ENCODE measurements at places on chromosomes 6 and 20.

DNA sequence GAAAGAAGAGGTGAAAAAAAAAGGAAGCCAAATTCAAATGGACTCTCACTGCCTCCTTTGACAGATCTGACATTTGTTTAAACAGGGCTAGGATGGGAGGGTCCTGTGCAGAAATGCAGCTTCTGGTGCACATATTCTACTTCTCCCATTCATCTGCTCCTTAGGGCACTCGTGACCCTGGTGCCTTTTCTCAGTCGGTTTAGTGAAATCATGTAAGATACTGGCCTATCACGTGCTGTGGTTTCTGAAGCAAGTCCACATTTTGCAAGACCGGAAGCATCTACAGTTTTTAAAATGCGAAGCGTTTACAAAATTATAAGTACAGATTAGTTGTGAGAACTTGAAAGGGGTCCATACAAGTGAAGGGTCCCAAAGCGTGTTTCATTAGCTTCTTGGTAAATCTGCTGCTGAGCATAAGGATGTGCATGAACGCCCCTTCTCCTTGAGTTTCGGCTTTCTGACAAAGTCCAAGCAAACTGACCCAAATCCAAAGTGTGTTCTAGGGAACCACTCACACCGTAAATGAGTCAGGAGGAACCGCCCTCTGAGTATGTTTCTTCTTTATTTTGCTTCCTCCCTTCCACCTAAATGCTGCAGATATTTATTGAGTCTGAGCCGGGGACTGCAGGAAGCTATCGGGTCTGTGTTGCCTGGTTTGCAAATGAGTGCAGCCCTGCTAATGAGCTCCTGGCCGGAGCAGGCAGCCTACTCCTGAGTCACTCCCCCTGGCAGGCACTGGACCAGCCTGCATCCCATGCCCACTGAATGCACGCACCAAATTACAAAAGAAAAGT lies 323.8 kb upstream of the JARID2 start:
- peak; percentile 24 for DNase-seq

DNA sequence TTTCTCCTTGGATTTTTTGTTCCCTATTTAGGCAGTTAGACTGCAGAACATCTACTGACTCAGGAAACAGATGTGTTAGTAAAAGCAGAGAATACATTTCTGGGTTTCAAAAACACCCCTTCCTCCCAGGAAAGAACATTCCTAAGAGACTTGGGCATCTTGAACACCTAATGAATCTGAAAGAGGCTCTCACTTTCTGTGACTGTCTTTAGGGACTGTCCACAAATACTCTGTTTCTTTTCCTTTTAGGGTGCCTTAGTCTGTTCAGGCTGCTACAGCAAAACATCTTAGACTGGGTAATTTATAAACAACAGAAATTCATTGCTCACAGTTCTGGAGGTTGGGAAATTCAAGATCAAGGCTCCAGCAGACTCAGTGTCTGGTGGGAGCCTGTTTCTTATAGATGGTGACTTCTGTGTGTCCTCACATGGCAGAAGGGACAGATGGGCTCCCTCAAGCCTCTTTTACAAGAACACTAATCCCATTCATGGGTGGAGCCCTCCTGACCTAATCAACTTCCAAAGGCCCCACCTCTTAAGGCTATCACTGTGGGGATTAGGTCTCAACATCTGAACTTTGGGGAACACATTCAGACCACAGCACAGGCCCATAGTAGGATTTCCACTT lies 19.4 kb upstream of the CCN5 start:
- no peak for DNase-seq

DNA sequence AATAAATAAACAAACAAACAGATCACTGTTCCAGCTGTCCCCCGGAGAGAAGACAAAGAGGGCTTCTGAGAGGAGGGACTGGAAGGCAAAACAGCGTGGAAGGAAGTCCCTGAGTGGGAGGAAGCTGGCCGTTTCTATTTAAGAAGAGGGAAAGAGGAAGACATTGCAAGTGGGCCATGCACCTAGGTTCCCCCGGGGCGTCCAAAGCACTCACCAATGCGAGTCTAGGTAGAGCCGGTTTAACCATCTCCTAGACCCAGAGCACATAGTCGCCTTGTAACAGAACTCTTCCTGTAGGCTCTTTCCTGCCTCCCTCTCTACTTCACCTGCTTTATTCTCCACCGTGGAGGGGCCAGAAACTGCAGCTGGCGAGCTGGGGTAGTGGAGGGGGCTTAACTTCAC lies 158.4 kb downstream of the ZDHHC14 start:
- no peak for DNase-seq

DNA sequence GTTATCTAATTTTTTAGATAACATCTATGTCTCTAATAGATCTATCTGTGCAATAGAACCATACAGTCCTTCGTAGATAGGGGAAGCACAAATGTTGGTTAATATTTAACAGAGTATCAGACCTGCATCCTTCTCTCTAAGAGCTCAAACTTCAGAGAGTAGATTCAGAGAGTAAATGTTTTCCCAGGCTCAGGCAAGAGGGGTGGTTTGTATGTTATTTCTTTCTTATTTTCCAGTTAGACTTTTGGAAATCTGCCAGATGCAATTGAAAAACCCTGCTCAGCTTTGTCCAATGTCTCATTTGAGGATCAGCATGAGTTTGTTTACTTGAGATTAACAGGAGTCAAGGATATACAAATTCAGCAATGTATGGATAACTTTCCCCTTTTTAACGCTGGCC lies 361.9 kb downstream of the BCKDHB start:
- peak; percentile 24 for DNase-seq

DNA sequence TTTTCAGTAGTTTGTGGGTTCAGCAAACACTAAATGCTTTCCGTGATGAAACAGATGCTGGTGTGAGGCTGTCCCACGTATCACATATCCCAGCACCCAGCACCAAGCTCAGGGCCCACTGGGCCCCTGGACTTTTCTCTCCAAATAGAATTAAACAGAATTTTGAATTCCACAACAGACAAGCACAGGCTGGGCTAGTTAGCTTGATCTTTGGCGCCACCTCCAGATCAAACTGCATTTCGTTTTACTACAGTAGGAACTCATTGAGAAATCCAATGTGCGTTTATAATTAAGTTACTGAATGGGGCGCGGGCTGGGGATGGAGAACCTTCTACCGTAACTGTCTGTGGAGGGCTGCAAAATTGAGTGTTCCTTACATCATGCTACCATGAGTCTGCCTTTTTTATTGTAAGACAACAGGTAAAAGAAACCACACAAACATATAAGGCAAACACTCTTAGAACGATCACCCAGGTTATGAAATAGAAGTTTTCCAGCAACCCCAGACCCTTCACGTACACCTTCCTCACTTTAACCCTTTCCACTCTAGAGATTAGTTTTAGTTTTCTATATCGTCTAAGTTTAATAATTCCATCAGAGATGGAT lies 107.8 kb downstream of the ZFP64 start:
- DNase-seq = peak; percentile 88
